H54 (cell line): ENCODE measurements at places on chromosomes 12 and 14.

DNA sequence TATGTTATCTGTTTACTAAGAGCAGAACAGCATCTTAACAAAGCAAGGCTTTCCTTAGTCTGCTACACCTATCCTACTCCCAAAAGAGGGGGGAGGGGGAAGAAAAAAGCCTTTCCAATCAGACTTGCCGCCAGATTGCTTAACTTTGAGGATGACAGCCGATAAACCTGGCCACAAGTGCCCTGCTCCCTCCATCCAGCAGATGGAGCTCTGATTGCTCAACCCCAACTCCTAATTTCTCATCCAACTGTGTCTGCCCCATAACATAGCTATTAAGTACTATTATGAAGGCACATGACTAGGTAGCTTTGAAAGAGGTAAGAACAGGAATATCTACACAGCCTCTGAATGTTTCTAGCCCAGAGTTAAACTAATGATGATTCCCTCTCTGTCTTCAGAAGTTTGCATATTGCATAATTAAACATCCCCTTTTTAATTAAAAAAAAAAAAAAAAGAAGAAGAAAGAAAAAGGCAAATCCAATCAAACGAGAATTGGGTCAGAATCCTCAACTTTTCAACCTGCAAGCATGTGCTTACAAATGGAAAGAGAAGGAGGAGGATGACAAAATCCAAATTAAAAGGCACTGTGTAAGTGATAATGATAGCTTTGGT is 247.4 kb downstream of the GALC start:
- no peak for DNase-seq

- no peak for DNase-seq
Measured at GRCh38 chr12:51890133-51890464, 2.2 kb downstream of the ANKRD33 start.

- no peak for DNase-seq
Measured at GRCh38 chr12:120693848-120694247, 6.9 kb downstream of the MLEC start.

DNA sequence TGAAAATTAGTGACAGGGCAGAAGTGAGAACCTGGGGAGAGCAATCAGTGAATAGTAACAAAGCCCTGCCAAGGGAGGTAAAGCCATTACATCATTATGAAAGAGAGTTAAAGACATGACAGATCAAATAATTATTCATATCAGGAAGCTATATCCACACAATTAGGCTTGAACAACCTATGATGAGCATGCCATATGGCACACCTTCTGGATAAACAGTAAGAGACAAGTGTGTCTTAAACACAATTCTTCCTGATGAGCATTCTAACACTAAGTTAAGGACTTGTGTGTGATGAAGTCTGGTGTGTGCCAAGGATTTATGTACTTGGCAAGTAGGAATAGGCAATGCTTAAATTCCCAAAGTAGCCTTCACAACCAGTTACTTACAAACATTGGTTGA is 76.1 kb downstream of the GALNT4 start:
- no peak for DNase-seq

DNA sequence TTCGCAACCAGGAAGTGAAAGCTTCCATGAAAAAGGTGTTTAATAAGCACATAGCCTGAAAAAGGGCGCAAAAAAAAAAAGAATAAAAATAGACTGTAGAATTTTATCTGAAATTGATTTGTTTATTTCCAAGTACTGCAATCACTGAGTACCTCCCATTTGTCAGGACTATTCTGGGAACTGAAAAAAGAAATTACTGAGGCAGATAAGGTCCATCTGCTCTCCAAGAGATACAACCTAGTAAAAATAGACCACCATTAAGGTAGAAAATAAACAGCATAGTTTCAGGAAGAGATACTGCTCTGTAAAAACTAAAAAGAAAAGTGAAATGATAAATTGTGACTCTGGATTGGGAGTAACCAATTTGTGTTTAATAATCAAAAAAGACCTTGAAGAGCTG is 24.7 kb downstream of the OR4N2 start:
- no peak for DNase-seq

GRCh38 chr14:54381821-54382220 is 15.0 kb upstream of the CDKN3 start:
- DNase-seq: no peak

DNA sequence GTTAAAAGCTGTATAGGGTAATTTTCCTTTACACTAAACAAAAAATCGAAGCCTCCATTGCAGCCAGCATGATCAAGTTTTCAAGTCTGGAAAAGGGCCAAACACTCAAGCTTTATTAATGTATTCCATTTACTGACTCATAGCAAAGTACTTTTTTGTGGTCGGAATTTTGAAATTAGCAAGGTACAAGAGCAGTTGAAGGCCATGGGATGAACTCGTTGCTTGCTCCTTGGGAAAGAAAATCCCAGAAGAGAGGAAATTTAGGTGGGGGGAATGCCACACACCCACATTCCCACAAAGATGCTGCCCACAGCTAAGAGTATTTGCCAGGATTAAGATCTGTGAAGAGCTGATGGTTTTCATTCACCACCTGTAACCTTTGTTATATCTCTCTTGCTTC is 333.7 kb downstream of the EGLN3 start:
- DNase-seq: no peak

- peak; percentile 4 for DNase-seq
Measured at GRCh38 chr12:79055926-79056674, 191.5 kb downstream of the SYT1 start.

- DNase-seq: no peak
Measured at GRCh38 chr12:45626965-45627364, 102.5 kb upstream of the ARID2 start.

DNA sequence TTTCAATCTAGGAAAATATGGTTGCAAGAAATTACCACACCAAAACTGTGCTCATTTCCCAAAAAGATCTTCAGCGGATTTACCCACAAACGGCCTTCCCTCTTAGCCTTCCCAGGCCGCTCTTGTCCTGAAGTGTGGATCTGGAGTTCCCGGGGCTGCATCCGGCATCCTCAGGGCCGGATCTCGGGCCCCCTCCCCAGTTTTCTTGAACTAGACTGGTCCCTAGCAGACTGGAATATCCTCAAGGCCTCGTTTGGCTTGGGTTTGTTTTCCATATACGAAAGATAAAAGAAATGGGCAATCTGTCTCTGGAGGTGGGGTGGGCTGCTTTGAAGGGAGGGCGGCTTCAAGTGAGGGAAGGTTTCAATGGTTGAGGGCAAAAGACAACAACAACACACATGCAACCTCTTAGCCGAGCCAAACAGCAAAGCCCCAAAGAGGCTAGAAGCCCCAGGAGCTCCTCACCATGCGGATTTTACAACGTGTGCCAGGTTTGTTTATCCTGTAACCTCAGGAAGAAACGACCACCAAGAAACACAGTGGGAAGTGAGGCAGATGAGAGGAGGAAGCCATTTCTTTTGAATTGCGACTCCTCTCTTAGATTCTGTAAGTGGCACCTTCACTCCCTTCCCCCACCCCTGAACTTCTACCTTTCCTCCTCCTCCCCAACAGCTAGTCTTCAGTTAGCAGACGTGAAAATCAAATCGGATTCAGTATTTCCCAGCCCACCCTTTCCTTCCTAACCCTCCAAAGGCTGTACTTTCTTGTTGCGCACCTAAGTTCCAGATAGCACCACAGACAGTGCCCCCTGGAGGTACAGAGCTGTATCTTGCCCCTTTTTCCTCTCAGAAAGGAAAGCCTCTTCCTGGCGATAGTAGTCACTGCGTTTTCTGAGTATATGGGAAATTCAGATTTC is 2.6 kb downstream of the MYF6 start:
- DNase-seq: peak; percentile 15

- DNase-seq: no peak
Measured at GRCh38 chr14:100122481-100123223, 36.8 kb downstream of the DEGS2 start.

GRCh38 chr12:50706606-50707005 is 57.3 kb upstream of the ATF1 start:
- DNase-seq: no peak
